Islet precursor cell (in vitro differentiated cells): ENCODE measurements at places on chromosomes 5 and 9.

DNA sequence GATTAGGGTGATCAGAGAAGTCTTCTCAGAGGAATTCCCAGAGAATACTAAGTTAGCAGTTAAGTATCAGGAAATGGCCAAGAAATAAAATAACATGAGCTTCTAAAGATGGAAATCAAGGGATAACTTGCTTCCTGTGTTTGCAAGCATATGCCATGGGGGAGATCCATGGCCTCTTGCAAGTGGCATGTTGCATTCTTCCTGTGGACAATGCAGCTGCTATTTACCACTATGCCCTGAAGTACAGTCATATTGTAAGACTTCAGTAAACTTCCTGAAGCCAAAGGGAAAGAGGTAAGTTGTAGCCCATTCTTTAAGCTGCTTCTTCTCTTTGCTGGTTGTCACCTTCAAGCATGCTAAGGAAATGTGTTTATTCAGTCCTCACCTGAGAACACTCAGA is 154.7 kb upstream of the RUSC2 start:
- no peak for DNase-seq

DNA sequence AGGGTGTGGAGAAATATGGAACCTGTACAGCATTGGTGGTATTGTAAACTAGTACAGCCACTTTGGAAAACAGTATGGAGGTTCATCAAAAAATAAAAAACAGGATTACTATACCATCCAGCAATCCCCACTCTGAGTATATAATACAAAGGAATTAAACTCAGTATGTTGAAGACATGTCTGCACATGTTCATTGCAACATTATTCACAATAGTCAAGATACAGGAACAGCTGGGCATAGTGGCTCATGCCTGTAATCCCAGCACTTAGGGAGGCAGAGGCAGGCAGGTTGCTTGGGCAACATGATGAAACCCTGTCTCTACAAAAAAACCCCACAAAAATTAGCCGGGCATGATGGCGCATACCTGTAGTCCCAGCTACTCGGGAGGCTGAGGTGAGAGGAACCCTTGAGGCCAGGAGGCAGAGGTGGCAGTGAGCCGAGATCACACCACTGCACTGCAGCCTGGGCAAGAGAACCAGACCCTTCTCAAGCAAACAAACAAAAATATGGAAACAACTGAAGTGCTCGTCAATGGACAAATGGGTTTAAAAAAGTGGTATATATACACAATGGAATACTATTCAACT is 63.6 kb downstream of the TMEM174 start:
- no peak for DNase-seq

- no peak for DNase-seq
Measured at GRCh38 chr5:56457887-56458812, 225.0 kb upstream of the ANKRD55 start.

- DNase-seq = no peak
Measured at GRCh38 chr9:128374221-128374675, 3.1 kb downstream of the URM1 start.

- DNase-seq = no peak
Measured at GRCh38 chr5:56639476-56639875, 175.9 kb upstream of the MAP3K1 start.

DNA sequence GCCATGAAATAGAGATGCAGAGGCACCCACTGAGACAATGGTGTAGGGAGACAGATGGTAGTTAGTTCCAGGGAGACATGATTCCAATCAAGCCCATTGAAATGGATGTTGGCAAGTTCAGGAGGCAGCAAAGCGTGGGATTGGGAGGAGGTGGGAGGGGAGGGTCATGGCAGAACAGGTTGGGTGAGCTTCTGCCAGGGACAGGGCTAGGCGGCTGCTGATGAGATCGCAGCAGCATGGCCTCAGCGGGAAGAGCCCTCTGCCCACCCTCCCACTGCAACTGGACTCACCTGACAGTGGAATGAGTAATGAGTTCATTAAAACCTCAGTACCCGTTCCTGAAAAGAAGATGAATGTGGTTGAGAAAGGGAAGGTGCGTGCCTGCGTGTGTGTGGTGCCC is 418.2 kb downstream of the CDK5RAP2 start:
- peak; percentile 52 for DNase-seq

DNA sequence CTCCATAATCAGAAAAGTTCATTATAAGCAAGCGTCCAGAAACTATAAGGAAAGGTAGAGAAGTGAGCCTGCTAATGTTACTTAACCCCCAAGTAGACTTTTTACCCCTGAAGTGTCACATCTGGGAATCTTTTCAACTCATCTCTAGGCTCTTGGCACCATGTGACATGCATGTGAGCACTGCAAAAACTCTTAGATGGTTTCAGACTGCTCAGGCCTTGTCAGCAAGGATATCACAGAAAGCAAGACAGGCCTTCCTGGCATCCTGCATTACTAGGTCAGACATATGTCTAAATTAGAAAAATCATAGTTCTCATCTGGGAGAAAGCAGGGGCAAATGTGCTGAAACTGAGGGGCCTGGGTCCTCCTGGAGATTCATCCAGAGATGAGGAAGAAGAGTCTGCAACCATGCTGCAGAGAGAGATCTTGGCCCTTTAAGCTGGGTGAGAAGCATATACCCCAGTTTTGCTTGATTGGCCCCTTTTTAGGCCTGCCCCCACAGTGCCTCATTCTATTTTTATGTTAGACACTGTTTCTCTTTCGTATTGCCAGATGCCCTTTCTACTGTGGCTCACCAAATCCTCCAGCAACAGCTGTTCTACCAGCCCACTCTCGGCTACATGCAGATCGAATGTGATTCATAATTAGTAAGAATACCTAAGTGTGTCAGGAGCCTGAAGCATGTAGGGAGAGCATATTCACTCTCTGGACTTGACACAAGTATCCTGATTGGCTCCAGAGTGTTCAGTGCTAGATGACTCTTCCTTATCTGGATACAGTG is 19.0 kb downstream of the TMEM8B start:
- no peak for DNase-seq

GRCh38 chr5:176803943-176804498 is 6.3 kb upstream of the UNC5A start:
- DNase-seq = peak; percentile 82

- peak; percentile 85 for DNase-seq
Measured at GRCh38 chr5:172901012-172901780, 58.0 kb upstream of the RPL26L1 start.

DNA sequence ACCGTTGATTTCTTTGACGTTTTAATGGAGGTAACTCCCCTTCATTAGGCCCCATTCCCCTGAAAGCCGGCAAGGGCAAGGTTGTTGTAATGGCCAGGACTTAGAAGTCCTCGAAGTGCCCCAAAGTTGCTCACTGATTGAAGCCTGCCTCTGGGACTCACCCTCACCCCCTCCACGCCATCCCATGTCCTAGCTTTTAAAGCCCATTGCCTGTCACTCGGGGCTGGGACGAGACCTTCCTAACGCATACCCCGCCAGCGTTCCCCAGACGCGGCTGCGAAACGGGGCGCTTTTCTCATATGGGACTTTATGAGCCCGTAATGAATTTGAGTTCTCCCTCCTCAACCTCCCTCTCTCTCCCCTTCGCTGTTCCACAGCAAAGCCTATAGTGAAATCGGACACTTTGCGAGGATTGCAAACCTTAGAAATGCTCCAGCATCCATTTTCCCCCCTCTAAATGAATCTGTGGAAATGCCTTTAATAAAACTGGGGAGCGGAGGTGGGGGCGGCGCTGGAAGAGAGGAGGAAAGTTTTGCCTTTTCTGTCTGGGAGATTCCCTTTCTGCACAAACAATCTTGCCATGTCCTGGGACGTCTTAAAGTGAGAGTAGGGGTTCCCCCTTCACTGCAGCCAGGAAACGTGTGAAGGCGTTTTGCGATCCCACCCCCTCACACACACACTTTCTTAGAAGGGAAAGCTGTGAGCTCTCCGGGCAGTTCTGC is 1.5 kb downstream of the PAPPA start:
- DNase-seq = no peak

DNA sequence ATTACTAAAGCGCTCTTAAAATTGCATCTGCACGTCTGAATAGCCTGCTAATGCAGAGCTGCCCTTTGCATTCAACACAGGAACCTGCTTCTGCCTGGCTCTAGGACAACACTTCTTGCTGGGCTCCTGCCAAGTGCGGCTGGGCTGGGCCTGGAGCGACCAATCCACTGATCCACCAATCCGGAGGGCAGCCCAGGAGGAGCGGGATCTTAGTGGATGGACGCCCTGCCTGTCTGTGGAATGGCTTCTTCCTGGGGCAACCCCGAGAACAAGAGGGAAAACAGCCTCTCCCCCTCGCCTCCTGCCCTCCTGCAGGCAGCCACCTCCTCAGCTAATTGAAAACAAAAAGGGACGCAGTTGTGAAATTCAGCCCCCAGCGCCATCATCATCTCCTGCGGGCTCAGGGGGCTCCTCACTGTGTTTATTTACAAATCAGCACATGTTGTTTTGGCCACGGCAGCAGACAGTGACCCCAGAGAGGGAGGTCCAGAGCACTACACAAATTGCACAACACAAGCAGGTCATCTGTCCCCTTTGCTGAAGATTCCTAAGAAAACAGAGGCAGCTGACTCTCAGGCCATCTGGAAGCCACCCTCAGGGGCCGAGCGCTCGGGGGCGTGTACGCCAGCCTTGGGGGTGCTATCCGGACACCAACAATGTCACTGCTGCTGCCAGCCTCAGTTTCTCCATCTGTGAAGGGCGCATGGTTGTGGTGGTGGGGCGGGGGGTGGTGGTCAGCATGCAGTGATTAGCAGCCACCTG is 57.3 kb downstream of the GADD45G start:
- peak; percentile 98 for DNase-seq

GRCh38 chr5:62720031-62720441 is 141.4 kb downstream of the LRRC70 start:
- DNase-seq = peak; percentile 82

DNA sequence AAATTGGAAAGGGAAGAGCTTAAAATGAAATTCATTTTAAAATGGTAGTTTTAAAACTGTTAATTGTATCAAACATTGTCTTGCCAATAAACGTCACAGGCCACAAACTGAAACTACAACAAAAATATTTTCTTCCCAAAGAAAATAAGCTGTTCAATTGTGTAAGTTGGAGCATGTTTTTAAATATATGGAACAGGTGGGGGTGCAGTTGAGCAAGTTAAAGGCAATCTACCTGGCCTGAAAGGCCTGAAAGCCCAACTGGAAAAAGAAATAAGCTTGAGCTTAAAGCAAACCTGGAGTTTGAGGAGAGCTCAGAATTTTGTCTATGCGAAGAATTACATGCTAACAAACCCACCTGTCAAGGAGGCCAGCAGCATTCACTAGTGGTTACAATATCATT is 439.5 kb downstream of the ACTL7B start:
- no peak for DNase-seq

GRCh38 chr9:126839301-126839700 is 21.1 kb upstream of the ZBTB34 start:
- no peak for DNase-seq

DNA sequence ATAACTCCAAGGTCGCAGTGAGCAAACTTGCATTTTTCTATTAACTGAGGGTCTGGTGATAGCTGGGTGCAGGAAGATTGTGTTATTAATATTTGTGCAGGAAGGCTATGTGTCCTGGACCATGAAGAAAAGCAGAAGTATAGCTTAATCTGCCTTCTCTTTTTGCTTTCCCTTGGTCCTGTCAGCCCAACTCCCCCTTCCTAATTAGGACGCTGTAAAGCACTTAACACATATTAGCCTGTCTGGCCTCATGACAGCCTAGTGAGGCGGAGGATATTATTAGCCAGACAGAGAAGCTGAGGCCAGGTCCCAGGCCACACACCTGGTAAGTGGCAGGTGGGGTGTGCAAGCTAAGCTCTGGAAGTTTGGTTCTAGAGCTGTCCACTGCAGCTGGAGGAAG is 29.5 kb downstream of the SLC46A2 start:
- DNase-seq = no peak

GRCh38 chr9:113541019-113541900 is 77.7 kb downstream of the RGS3 start:
- DNase-seq = peak; percentile 91

- no peak for DNase-seq
Measured at GRCh38 chr9:103116246-103116645, 121.1 kb downstream of the CYLC2 start.

- no peak for DNase-seq
Measured at GRCh38 chr9:83012922-83013838, 49.8 kb downstream of the RASEF start.

- no peak for DNase-seq
Measured at GRCh38 chr5:55720188-55720703, 8.1 kb upstream of the SLC38A9 start.

DNA sequence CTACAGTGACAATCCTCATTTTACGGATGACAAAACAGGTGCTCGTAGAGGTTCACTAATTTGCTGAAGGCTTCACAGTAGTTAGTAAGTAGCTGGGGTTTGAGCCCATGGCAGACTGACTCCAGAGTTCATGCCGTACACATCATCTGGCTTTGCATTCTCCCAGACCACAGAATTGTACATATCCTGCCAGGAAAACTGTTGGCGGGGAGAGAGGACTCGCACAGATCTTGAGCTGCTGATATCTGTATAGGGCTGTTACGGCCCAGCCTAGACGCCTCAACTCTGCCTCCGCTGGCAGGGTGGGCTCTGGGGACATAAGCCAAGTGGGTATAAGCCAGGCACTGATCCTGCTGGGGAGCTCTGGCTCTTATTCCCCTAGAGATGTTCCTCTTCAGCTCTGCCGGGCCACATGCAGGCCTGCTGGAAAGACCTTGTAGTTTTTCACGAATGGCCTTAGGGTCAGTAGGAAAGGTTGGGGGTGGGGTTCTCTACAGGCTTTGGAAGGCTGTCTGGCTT is 16.3 kb downstream of the LARP1 start:
- peak; percentile 85 for DNase-seq

DNA sequence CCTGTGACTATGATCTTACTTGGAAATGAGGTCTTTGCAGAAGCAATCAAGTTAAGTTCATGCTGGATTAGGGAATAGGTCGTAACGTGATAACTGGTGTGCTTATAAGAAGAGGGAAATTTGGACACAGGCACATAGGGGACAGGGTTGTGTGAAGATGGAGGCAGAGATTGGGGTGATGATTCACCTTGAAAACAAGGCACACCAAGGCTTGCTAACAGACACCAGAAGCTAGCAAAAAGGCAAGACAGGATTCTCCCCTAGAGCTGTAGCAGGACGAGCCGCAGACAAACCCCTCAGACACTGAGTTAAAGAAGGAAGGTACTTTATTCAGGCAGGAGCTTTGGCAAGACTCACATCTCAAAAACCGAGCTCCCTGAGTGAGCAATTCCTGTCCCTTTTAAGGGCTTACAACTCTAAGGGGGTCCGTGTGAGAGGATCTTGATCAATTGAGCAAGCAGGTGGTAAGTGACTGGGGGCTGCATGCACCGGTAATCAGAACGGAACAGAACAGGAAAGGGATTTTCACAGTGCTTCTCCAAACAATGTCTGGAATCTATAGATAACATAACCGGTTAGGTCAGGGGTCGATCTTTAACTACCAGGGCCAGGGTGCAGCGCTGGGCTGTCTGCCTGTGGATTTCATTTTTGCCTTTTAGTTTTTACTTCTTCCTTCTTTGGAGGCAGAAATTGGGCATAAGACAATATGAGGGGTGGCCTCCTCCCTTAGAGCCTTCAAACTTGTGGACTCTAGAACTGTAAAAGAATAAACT is 57.5 kb upstream of the S1PR3 start:
- DNase-seq = no peak

- DNase-seq = peak; percentile 84
Measured at GRCh38 chr5:79774171-79774854, 84.7 kb downstream of the CMYA5 start.

GRCh38 chr9:126165755-126166154 is 160.9 kb upstream of the MVB12B start:
- DNase-seq = no peak

- DNase-seq = no peak
Measured at GRCh38 chr9:124017051-124017928, 5.7 kb downstream of the LHX2 start.
